ENCODE measurements at places on chromosomes 7 and 10.

DNA sequence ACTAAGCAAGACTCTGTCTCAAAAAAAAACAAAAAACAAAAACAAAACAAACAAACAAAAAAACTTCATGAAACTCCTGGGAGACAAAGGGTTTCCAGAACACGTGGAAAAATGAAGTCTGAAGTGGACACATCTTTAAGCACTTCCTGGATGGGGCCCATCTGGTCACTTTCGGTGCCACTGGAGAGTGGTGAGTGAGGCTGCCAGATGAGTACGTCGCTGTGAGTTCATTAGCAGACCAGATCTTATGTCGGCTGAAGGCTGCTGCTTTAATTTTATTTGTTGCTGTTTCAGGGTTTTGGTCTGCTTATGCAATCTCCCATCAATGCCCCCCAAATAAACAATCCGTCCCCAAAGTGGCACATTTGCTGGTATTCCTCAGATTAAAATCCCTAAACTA is 64.4 kb downstream of the NPTX2 start:
- DNase-seq: no peak

DNA sequence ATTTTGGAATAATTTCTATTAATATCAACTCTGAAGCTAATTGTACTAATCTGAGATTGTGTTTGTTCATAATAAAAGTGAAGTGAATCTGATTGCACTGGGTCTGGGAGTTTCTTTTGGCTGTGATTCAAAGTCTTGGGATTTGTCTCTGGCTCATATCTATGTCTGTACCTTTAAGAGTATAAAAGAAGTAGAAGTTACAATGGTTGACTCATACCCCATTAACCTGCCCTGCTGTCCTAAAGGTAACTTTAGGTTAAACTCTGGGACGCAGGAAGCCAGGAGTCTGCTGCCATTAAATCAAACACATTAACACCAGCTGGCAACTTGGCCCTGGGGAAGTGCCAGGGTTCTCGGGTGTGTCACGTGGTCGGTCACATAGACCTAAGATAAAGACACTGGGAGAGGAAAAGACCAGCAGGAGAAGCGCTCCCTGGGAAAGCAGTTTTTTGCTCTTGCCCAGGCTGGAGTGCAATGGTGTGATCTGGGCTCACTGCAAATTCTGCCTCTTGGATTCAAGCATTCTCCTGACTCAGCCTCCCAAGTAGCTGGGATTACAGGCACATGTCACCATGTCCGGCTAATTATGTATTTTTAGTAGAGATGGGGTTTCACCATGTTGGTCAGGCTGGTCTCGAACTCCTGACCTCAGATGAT is 17.8 kb downstream of the SCD start:
- DNase-seq: no peak

DNA sequence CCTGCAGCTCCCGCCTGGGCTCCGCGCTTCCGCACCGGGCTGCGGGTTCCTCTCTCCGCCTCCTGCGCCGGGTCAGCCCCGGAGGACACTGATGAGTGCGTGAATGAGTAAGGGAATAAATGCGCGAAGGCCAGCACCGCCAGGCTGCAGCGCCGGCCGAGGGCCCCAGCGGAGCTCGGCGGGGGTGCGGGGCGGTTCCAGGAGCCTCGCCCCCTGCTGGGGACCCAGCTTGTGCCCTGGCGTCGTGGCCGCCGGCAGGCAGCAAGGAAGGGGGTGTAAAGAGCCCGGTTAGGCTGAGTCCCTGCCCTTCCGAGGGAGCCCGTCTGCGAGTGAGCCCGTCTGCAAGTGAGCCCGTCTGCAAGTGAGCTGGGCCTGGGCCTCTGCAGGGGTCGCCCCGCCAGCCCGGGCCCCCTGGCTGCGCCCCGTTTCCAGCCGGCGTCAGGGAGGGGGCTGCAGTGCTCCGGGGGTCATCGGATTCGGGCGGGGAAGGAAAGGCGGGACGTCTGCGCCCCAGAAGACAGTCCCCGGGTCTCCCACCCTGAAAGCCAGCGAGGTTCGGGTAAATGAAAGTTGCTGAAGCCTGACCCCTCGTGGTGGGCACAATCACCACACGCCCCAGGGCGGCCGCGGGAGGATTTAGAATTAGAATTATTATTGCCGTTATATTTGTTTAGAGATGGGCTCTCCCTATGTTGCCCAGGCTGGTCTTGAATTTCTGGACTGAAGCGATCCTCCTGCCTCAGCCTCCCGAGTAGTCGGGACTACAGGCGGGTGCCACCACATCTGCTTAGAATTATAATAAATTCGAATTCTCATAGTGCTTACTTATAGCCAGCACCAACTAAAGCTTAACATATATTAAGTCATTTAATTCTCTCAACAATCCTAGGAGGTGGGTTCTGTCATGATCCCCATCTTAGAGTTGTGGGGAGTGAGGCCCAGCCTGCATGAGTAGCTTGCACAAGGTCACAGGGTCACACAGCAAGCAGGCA is 8.6 kb upstream of the CRYGN start:
- peak; percentile 54 for DNase-seq

- DNase-seq: no peak
These were observed 40.7 kb upstream of the ELN start for GRCh38 chr7:73987298-73987697.

GRCh38 chr10:122164023-122164601 is 107.0 kb upstream of the BTBD16 start:
- DNase-seq: no peak

DNA sequence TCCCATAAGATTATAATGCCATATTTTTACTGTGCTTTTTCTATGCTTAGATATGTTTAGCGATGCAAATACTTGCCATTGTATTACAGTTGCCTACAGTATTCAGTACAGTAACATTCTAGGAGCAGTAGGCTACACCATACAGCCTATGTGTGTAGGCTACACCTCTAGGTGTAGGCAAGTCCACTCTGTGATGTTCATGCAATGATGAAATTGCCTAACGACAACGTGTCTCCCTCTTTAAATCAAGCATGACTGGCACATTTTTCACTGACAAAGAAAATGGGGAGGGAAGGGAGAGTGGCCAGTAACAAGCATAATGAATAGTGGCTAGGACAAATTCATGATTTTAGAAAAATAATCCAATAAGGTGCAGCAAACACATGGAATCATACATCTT is 1.7 kb downstream of the NCAPG2 start:
- DNase-seq: no peak

- DNase-seq: no peak
These were observed 419.9 kb downstream of the ARL4A start for GRCh38 chr7:13107291-13107690.

GRCh38 chr7:81173766-81174281 is 255.0 kb upstream of the SEMA3C start:
- DNase-seq: no peak

DNA sequence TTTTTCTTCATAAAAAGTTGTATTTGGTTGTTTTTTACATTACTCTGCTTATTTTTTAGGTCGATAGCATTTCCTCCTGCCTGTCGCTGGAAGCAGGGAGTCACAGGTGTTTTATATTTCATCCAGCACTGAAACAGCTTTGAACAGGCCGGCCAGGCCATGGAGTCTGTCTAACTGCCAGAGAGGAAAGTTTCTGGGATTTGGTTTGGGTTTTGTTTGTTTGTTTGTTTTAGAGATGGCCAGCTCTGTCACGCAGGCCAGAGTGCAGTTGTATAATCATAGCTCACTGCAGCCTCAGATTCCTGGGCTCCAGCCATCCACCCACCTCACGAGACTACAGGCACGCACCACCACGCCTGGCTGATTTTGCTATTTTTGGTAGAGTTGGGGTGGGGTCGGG is 23.4 kb downstream of the PROSER2 start:
- no peak for DNase-seq

- no peak for DNase-seq
These were observed 5.0 kb downstream of the JAKMIP3 start for GRCh38 chr10:132070724-132071123.

DNA sequence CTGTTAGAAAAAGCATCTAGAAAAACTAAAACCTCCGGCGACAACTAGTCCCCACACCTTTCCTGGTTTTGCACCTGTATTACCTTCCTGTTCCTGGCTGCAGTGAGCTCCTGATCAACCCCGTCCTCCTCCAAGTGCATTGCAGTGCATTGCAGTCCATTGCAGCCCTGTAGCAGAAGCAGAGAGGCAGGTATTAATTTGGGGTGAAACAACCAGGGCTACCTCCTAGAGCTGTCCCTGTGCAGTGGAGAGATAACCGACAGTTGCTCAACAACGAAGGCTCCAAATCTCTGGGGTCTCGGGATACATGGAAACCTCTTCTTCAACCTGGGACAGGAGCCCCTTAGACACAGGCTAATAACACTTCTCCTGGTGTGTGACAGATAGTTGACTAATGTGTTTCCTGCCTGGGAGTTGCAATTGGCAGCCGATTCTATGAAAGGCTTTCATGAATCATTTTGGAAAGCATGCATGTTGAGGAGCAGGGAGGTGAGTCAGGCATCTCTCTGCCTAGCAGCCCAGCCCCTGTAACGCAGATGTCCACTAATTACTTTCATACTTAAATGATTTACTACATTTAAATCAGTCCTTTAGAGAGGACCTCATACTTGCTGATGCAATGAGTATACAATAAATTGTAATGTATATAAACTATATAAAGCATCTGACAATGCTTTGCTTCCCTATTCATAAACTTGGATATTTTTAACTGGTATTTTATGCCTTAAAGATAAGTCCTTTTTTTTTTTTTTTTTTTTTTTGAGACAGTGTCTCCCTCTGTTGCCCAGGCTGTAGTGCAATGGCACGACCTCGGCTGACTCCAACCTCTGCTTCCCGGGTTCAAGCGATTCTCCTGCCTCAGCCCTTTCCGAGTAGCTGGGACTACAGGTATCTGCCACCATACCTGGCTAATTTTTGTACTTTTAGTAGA is 59.0 kb downstream of the PRR15 start:
- no peak for DNase-seq

DNA sequence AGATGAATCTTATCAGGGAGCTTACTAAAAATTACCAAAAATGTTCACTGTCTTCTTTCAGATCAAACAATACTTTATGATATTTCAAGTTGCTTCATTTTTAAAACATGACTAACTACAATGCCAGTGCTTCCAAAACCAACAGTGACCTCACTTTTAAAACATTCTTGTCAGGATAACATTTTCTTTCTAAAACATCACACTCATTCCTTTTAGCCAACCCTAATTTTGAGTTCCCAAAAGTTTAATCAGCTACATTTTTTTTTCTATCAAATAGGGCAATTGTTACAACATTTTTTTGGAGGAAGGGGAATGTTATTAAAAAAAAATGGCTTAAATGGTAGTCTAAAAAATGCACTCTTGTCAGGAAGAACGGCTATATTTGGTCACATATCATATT is 37.3 kb downstream of the RTKN2 start:
- no peak for DNase-seq

GRCh38 chr7:95798401-95798930 is 26.1 kb downstream of the DYNC1I1 start:
- DNase-seq: no peak

DNA sequence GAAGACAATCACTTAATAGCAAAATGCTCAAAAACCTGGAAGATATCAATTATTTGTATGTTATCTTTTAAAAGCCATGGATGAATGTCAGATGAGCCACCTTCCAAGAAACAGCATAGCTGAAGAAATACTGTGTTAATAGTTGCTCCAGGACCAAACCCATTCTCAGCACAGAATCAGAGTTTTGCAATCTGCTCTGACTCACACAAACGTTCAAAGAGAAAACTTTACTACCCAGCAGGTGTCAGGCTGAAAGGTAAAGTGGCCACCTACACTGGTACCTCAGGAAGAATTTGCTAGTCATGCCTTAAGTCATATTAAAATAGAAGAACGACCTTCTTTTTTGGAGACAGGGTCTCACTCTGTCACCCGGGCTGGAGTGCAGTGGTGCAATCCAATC is 526.5 kb downstream of the PARD3 start:
- DNase-seq: no peak

GRCh38 chr7:33873981-33874750 is 31.2 kb upstream of the BMPER start:
- DNase-seq: no peak

DNA sequence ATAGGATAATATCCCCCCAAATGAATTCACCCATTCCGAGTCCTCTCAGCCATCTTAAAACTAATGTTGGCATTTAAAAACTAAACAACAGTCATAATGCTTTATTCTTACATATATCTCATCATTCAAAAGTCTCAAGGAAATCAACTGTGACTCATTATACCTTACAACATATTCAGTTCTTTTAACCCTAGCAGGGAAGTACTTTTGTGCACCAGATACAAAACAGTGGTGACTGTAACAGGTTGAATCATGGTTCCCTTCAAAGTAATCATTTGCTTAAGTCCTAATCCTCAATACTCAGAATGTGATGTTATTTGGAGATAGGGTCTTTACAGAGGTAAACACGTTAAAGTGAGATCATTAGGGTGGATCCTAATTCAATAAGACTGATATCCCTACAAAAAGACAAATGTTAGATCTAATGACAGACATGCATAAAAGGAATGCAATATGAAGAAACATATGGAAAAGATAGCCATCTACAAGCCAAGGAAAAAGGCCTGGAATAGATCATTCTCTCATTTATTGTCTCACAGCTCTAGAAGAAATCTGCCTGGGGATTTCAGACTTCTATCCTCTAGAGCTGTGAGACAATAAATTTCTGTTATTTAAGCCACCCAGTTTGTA is 42.3 kb downstream of the RELN start:
- DNase-seq: no peak

DNA sequence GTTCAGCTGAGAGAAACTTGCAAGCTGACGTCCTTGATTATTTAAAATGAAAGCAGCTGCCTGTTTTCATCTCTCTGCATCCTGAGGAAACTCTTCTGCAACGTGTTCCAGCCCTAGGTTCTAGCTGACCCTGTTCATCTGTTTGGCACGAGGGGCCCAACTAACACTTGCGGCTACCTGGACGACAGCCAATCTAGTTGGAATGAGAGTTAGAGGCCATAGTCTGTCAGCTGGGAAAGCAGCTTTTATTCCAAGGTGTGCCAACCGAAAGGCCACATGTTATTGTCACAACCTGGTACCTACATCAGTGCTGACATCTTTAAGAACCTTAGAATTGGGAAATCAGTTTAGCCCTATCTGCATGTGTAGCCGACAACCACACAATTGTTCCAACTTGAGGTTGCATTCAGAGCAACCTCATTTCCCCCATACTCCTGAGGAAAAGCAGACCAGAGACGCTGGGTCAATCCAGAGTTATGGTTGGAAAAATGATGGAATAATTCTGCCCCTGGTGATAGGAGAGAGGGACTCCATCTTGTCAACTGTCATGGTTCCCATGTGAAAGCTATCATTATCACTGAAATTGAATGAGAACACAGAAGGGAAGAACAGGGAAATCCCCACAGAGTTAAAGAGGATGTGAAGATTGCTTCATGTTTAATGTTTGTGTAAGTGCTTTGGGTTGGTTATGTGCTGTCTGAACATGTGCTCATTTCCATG is 121.6 kb downstream of the EGFR start:
- DNase-seq: no peak

- DNase-seq: no peak
These were observed 132.6 kb downstream of the USP6NL start for GRCh38 chr10:11478807-11479206.

GRCh38 chr7:110827287-110827855 is 263.6 kb upstream of the LRRN3 start:
- no peak for DNase-seq
